HuH-7 (cell line): ENCODE measurements at places on chromosomes 2 and 18.

DNA sequence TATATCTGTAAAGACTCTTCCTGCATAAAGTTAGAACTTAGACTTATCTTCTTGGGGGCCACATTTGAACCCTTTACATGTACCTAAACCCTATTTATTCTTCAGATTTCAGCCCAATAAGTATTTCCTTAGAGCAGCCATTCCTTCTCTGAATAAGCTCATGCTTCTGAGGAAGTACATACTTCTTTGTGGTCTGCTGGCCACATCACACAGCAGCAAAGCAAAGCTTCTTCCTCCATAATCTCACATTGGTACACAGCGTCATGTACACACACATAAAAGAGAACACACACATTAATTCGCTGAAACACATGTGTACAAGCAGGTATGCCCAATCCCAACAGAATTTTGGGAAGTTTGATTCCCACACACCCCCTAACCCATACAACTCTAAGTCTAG is 331.0 kb downstream of the CDH2 start:
- no peak for DNase-seq

- DNase-seq: peak; percentile 4
These were observed 61.4 kb downstream of the SOS1 start for GRCh38 chr2:39059366-39059952.

DNA sequence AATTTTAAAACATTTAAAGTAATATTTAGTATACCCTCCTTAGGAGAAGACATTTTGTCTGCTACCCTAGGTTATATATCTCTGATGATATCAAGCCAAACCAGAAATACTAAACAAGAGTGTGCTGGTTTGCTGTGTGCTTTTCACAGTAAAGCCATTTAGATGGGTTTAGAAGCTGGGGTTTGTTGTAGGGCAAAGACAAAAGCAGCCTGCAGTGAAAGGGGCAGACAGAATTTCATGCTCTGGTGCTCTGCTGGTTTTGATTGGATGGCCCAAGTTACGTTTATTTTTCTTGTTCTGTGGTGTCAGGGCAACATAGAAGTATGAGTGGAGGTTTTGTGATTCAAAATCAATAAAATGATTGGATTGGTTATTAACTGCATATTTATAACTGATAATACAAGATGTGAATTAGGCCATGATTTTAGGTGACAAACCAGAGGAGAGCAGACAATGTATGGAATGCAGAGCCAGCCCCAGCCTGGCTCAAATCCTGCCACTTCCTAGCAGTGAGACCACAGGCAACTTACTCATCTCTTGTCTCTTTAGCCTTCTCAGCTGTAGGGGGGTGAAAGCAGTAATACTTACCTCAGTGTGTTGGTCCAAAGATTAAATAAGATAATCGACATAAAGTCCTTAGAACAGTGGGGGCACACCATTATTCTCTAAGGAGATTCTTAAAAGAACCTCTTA is 30.9 kb upstream of the IER3IP1 start:
- no peak for DNase-seq

DNA sequence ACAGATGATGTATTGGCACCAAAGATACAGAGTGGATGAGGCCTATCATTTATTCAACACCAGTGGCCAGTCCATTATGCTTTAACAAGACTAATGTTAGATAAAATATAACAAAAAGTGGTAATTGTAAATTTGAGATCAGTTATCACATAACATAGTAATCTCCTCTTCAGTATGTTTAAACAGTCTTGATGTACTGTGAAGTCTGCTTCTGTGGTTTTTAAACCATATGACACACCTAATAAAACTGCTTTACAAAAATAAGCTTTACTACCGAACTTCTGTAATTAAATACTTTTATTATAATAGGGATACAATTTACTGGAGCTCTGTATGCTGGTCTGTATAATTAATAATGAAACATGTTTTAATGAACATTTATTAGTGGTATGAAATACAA is 2156.1 kb upstream of the CELF4 start:
- no peak for DNase-seq

DNA sequence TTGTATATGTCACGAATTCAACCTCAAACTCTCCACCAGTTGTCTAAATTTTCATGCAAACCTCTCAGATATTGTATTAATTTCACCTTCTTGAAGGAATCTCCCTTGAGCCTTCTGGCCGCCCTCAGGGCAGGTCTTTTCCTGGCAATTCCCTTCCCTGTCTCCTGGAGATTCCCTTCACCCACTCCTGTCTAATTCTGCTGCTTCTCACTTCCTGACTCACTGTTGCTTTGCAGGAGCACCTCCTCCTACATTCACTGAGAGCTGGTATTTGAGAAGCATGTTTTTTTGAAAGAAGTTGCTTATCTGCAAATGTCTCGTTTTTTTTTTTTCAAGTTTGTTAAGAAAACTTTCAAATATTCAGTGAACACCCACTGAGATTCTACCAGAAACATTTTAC is 79.9 kb upstream of the OTOS start:
- no peak for DNase-seq
